ENCODE measurements at places on chromosomes 12 and 14.
A peak's percentile ranks its signal among the peaks of the same experiment; 100 is the strongest.

DNA sequence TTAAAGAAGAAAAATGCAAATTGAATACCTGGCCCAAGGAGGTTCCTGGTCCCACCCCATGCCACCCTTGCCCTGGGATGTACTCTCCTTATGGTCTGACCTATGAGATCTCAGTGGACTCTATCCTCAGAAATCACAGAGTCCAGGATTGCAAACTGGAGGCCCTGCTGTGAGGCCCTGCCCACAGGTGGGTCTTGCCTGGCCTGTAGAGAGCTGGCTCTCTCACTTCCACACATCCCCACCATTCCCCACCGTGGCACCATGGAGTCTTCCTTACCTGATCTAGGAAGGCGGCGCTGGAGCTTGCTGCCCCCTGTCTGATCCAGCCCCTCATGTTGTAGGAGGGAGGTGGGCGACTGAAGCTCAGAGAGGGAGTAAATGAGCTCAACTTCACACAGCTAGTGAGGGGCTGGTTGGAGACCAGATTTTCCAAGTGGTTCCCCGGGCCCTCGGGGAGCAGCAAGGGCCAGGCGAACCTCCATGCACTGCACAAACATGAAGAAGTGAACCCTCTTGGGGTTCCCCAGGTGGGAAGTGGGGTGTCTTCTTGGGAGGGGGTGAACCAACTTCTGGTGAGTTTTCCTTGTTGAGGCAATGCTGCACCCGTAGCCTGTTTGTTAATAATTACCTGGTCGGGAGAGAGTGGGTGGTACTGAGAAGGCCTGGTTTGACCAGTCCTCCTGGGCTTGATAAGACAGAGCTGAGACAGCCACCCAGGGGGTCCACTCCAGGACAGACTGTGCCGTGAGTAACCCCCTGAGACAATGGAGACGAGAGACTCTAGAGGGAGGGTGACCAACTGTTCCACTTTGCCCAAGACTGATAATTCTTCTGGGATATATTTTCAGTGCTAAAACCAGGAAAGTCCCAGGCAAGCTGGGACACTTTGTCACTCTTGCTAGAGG lies at the start of gene SERPINA4:
Gene SERPINA4, plus strand, starts transcription at position 692 of the 905 bp plus-strand sequence. CDS start 2,041 bp downstream, outside the sequence.
- no peak for DNase-seq

DNA sequence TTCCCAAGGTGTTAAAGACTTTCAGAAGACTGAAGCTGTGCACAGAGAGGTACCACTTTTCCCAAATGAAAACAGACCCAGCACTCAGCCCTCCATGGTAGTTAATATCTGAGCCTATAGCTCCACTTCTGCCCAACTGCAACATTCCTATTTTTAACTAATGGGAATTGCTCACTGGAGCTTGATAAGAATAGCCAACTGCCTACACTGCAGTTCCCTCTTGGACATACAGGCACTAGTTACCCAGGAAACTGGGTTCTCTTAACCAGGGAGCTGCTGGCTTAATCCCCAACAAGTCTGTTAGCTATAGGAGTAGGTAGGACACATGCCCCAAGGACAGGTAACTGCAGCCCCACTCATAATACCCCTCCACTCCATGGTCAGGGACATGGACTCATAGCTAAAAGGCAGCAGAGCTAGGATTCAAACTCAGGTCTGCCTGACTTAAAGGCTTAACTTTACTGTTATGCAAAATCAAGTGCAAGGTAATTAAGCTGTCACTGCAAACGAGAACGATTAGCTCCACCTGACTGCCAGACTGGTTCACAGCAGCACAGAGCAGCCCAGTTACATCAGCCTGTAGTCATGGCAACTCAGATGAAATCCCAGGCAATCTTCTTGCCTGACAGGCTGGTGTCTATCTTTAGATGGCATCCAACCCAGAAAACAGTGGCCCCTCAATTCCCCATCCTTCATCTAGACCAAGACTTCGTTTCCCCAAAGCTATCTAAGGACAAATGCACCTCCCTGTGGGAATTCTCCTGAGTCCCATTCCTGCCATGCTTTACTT lies 77.1 kb upstream of the ACTN1 start:
- peak; percentile 25 for DNase-seq

DNA sequence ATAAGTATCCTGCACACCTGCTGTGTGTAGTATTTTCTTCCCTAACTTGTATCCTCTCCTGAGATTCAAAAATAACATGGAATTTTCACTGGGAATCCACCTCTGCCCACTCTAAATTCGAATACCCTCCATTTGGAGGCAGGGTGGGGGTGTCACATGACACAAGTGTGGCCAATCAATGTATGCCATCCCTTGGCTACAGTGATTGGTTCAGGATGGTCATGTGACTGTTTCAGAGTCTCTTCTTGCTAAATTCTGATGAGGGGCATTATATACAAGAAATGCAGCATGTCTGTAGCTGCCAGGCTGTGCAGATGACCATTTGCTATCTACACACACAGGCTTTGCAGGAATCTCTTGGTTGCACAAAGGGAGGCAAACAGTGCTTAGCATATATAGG lies 86.8 kb upstream of the TMEM132C start:
- DNase-seq = no peak

DNA sequence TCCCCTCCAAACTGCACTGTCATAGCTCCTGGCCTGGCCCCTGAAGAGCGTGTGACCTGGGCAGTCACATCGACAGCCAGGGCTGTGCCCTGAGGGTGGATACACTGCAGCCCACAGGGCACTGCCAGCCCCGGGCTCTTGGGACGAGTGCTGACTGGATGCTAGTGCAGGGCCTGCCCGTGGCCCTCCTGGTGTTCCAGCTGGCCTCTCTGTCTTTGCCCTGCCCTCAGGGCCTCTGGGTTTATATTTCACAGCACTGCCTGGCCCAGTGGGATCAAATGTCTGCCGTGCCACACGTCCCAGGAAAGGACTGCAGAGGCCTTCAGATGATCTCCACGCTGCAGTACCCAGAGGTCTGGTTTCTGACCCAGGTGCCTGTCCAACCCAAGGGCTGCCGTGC lies 10.1 kb upstream of the CCDC197 start:
- no peak for DNase-seq

DNA sequence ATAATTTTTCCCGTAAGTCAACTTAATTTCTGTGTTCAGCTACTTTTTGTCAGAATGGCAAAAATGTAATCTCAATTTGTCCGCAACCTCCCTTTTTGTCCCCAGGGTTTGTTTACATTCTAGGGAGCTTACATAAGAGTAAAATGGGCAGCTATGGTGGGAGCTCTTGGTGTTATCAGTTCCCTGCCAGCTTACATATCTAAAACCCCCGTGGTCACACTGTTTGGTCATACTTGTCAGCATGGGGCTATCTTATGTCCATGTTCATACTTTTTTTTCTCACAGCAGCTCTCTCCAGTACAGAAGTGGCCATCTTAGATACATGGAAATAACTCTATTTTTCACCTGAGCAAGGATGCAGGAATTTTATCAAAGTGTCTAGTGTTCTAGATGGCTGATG lies 16.7 kb downstream of the SLCO1C1 start:
- no peak for DNase-seq
